ENCODE measurements at places on chromosomes 1 and 21. TPM values are rescaled to one million over a fixed set of nuclear protein-coding genes. Genes with fewer than 3 reads are reported as not detected.
A peak's percentile ranks its signal among the peaks of the same experiment; 100 is the strongest.

ALX3 gene
- total RNA-seq = not detected

SETDB1 gene
- total RNA-seq = 46.7 TPM

RHD gene
- not detected for total RNA-seq

APH1A gene
- 96.7 TPM for total RNA-seq

CFHR2 gene
- total RNA-seq = not detected

NR1I3 gene
- total RNA-seq = not detected

TAL1 gene
- total RNA-seq = 12.2 TPM

- DNase-seq = no peak
These were observed 46.9 kb upstream of the POFUT2 start for GRCh38 chr21:45334591-45335081.

DNA sequence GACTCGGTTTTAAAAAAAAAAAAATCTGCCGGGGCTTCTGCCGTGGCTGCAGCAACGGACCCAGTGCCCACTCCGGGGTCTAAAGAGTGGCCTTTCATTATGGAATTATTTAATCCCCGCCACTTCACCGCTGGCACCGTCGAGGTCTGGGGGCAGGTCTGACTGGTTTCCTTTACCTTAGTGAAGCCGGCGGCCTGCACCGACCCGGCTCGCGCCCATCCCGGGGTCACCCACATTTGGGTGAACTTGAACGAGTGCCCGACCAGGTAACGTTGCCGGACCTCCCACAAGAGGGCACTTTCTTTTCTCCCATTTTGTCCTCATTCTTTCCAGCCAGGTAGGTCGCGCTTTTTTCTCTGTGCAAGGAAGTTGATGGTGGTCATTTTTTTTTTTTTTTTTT is 4.3 kb downstream of the PRKCZ start:
- no peak for DNase-seq

GRCh38 chr1:19844731-19845495 is 29.8 kb upstream of the RNF186 start:
- no peak for DNase-seq

DNA sequence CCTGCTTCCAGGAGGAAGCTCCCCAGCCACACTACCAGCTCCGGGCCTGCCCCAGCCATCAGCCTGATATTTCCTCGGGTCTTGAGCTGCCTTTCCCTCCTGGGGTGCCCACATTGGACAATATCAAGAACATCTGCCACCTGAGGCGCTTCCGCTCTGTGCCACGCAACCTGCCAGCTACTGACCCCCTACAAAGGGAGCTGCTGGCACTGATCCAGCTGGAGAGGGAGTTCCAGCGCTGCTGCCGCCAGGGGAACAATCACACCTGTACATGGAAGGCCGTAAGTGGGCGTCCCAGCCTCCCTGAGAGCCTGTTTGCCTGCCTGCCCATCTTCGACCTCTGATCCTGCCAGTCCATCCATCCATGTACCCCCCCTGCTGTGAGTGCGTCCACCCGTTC is 3.6 kb downstream of the ECM1 start:
- no peak for DNase-seq

DNA sequence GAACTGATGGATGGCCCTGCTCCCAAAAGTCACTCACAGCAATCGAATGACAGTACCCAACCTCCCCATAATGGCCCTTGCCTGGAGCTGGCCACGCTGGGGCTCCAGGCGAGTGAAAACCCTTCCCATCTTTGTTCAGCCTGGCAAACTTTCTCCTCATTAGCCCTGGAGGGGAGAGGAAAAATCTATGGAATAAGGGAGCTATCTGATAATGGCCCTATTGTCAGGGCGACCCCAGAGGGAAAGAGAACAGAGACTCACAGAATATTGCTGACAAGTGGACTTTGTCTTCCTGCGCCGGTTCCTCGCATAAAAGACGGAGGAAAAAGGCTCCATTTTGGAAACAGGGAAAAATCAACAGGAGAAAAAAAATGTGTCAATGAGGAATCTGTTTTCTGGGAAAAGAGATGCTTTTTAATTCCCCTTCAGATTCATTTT is 13.0 kb upstream of the ARHGEF16 start:
- no peak for DNase-seq

- no peak for DNase-seq
These were observed 19.0 kb downstream of the CDC42 start for GRCh38 chr1:22071511-22071910.

GRCh38 chr1:6426277-6426971 is 1.8 kb downstream of the ESPN start:
- DNase-seq = no peak

GRCh38 chr1:57752843-57753242 is 329.0 kb upstream of the DAB1 start:
- DNase-seq = no peak

GRCh38 chr1:1593834-1594601 is 5.9 kb downstream of the FNDC10 start:
- no peak for DNase-seq

DNA sequence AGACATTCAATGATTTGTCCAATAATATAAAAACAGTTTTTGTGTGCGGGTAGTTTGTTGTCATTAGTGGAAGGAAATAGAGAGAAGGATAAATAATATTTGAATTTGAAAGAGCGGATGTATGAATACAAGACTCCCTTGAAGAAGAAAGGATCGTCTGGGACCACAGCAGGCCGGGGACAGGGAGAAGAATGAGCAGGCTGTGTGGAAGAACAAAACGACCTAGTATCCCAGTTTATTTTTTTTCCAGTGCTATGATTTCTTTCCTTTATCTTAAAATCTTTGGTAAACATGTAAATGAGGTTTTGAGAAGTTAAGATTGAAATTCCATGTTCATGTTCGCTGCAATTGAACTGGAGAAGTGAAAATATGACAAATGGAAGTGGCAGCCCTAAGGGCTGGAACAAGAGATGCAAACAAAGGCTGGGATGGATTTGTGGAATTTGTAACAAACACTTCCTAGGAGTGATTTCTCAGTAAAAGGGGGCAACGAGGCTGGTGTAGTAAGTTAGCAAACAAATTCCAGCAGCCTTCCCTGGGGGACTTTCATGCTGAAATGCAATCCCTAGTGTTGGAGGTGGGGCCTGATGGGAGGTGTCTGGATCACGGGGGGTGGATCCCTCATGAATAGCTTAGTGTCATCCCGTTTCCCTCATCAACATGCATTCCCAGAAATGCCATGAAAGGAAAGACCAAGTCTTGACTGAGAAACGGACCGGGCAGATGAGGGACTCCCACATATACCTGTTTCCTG is 10.2 kb upstream of the IFI16 start:
- no peak for DNase-seq

DNA sequence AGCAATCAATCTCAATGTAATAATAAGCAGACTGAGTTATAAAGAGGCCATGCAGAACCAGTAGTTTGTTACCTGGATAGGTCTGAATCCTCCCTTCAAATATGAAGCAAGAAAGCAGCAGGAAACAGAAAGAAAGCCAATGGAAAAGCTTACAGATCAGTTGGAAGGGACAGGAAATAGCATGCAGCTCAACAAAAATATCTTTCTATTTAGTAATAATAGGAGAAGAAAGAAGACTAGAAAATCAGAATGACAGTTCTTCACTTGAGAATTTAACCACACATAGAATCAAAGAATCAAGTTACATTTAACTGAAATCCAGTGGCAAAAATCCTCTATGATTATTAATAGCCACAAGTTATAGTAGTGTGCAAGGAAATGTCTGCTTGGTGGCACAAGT is 194.4 kb downstream of the EIF4G3 start:
- no peak for DNase-seq

DNA sequence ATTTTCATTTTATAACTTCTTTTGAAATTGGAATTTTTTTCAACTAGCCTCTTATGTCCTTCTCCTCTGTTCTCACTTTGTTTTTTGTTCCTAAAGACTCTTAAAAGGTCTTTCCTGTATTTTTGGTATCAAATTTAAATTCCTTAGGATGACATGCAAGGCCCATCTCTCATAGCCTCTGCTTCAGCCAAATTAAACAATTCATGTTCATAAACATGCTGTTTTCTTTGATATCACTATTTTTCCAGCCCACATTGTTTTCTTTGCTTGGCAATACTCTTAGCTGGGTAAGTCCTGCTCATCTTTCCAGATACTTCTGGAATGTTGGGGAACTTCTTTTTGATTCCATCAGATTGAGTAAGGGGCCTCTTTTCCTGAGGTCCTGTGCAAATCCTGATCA is 55.8 kb upstream of the GPR88 start:
- DNase-seq = no peak

DNA sequence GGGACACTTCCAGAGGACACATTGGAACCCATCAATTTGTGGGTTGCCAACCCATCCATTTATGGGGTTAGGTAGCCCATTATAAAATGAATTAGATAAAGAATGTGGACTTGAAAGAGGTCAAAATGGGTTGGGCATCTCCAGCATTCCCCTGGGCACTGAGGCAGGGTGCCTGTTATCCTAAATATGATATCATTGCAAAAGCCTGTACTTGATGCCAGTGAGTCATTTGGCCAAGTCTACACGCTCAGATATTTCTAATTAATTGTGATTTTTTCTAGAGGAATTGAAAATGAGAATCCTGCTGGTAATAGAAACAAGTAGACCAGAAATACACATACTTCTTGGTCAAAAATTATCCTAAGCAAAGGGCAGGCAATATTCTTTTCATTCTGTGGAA is 21.9 kb upstream of the NBL1 start:
- DNase-seq = no peak

- peak; percentile 66 for DNase-seq
These were observed 17.2 kb downstream of the SYT2 start for GRCh38 chr1:202692959-202693555.

GRCh38 chr1:64842224-64842623 is 97.3 kb downstream of the RAVER2 start:
- no peak for DNase-seq

GRCh38 chr1:55153031-55153430 is 62.1 kb downstream of the USP24 start:
- DNase-seq = no peak

- DNase-seq = no peak
These were observed 5.9 kb upstream of the FOXO6 start for GRCh38 chr1:41355356-41355755.

DNA sequence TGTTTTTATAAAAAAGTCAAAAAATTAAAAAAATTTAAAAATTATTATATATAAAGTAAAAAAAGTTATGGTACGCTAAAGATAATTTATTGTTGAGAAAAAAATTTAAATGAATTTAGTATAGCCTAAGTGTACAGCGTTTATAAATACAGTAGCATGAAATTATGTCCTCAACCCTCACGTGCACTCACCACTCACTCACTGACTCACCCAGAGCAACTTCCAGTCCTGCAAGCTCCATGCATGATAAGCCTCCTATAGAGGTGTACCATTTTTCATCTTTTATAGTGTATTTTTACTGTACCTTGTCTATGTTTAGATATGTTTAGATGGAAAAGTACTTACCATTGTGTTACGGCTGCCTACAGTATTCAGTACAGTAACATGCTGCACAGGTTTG is 5.1 kb downstream of the DISC1 start:
- DNase-seq = no peak

GRCh38 chr1:67863637-67864036 is 30.4 kb upstream of the GNG12 start:
- no peak for DNase-seq

DNA sequence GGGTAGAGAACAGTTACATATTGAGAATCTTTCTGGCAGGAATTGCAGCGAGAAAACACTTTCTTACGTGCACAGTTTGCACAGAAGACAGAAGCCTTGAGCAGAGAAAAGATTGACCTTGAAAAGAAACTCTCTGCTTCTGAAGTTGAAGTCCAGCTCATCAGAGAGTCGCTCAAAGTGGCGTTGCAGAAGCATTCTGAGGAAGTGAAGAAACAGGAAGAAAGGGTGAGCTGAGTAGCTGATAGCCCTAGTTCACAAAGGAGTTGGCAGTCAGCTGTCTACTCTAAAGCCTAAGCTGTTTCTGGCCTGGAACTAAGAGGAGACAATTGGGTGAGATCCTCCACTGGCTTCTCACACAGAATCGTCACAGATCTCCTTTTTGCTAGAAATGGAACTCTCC is 20.3 kb upstream of the SH3BGRL3 start:
- no peak for DNase-seq

DNA sequence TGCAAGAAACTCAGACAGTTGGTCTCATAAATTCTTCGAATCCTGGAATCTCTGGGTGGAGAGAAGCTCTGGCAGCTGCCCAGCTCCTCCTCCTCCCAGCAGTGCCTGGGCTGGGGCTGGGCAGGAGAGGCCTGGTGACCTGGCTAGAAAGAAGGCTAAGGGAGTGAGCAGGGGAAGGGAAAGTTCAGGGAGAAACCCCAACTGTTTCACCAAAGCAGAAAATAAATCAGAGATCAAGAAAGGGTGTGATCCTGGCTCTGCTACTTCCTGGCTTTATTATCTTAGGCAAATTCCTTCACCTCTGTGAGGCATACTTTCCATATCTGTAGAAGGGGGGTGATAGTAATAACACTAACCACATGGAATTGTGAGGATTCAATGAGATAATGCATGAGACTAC is 8.8 kb upstream of the COL16A1 start:
- no peak for DNase-seq

DNA sequence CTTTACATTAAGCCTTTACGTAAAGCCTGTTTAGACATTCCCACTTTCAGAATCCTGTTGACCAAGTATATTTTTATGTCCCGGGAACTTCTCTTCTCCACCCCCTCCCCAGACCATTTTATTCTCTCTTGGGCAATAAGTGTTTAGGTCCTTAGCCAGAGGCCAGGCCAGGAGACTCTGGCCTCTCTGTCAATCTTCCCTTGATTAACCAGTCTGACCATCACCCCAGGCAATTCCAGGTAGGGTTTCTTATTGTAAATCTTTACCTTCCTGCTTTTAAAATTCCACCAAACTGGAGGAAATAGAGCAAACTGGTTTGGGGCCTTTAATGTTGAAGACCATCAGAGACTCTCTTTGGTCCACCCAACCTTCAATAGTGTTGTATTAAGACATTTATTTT is 12.2 kb upstream of the IFI6 start:
- DNase-seq = no peak

DNA sequence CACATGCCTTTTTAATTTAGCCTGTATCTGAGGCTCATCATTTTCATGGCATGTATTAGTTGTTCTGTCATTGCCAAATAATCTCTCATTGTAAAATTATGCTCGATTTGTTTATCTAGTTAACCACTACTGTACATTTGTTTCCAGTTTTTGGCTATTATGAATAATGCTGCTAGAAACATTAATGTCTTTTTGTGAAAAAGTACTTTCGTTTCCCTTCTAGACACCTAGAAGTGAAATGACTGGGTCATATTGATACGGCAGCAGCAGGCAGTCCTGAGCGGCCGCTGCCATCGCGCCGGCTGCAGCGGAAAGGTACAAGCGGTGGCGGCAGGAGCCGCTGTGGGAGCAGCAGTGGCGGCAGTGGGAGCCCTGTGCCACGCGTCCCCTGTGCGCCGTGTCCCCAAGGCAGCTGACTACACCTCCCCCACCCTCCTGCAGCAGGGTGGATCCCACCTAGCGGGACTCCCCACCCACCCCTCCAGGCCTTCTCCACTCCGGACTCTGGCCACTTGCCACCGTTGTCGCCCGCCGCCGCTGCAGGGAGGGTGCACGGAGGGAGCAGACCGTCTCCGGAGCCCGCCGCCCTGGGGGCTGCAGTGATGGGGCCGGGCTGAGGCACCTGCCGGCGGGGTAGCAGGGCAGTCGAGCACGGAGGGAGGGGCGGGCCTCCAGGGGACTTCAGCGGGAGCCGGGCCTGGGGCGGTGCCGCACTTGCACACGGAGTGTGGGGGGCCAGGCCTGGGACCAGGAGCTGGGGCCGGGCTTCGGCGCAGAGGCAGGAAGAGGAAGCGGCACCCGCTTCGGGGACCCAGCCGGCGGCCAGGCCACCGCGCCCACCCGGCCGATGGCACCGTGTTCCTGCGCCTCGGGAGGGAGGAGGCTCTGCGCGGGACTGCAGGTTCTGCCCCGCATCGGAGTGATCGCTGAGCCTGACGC is 66.8 kb upstream of the RGS7 start:
- DNase-seq = peak; percentile 49
